Psoas muscle (tissue), 8 donors: ENCODE measurements at places on chromosomes 4 and X. TPM values are rescaled to one million over a fixed set of nuclear protein-coding genes. Genes with fewer than 3 reads are reported as not detected.

The NAP1L2 gene
- 0.97 TPM for total RNA-seq

The HELT gene
- not detected for total RNA-seq

The TMPRSS11F gene
- not detected for total RNA-seq

The GABRB1 gene
- not detected for total RNA-seq

The CCDC110 gene
- 0.65 TPM for total RNA-seq

The TACR3 gene
- 0.11 TPM for total RNA-seq

The STARD8 gene
- 15.8 TPM for total RNA-seq

The SPARCL1 gene
- total RNA-seq = 122 TPM

The EMCN gene
- total RNA-seq = 25.0 TPM

The CT45A3 gene
- total RNA-seq = not detected

The PDGFC gene
- 19.8 TPM for total RNA-seq

The PRAF2 gene
- 9.1 TPM for total RNA-seq

The GLRA2 gene
- not detected for total RNA-seq

The MAGEB2 gene
- total RNA-seq = not detected
